ENCODE measurements at places on chromosomes 1 and 21.

- H3K27ac ChIP-seq, result no peak overlapping the region
- H3K36me3 ChIP-seq, result no peaks in the 10 kb centered on the region
- H3K4me1 ChIP-seq, result no peaks in the 10 kb centered on the region
Measured at GRCh38 chr1:84913555-84913892, 20.5 kb upstream of the LPAR3 start.

GRCh38 chr1:107975851-107976250 lies 10.9 kb upstream of the VAV3 start:
- H3K27ac ChIP-seq, result no peak overlapping the region
- no peak overlapping the region for H3K4me3 ChIP-seq
- H3K36me3 ChIP-seq, result no peaks in the 10 kb centered on the region
- H3K4me1 ChIP-seq, result no peaks in the 10 kb centered on the region
- H3K27me3 ChIP-seq, result no peaks in the 10 kb centered on the region

GRCh38 chr1:2553871-2554620 lies 2.1 kb upstream of the TNFRSF14 start:
- no peaks in the 10 kb centered on the region for H3K27me3 ChIP-seq
- H3K4me3 ChIP-seq, result no peak overlapping the region
- DNase-seq, result no peak

DNA sequence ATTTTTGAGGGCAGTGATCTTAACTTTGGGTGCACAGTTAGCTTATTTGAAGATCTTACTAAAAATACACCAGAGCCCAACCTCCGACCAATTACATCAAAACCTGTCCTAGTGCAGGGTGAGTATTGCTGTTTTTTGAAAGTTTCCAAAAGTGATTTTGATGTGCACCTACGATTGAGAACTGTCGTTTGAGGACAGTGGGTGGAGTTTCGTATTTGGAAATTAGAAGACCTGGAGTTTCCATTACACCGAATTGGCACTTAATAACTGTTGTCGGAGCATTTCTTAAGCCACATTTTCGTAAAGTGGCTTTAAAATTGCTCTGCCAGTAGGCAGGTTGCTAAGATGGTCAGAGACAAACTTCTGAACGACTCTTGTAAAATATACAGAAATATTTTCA lies 1.1 kb downstream of the SOD1 start:
- H3K4me1 ChIP-seq, result peaks cover 7% of the 10 kb centered on the region
- H3K4me3 ChIP-seq, result peak overlapping the region; percentile 80
- H3K27ac ChIP-seq, result peak overlapping the region; percentile 91
- H3K36me3 ChIP-seq, result no peaks in the 10 kb centered on the region

DNA sequence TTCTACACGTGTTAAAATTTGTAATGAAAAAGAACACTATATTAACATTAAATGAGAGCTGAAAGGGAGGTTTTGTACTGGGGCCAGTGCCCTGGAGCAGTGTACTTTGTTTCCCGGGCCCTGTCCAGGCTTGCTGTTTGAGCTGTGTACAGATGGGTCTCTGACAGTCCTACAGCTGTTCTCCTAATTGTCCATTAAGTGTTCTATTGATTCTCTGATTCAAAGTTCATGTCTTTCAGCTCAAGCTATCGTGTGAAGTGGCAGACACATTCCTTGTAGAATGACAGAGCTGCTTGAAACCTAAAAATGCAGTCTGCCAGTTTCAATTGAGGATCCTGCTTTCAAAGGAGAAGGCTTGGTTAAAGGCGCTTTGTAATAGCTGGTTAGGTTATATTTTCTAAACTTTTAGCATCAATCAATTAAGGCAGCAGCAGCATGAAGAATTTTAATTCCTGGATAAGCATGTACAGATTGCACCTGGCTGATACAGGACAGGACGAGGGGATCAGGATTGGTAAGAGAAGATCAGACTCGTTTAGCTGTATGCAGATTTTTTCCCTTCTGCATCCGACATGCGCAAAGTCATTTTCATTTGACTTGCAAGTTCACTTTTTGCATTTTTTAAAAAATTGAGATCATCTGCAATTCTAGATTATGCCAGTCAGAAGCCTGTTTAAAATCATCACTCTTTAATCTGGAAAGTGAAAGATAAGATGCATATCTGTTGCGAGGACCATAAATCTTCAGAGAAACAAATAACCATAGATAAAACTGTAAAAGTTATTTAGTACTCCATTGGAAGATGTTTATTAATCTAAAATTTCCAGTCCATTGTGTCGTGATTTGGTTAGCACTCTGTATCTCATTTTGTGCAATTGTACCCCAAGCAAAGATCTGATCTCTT lies 98.5 kb downstream of the ATG4C start:
- no peaks in the 10 kb centered on the region for H3K36me3 ChIP-seq
- no peak overlapping the region for H3K4me3 ChIP-seq
- H3K4me1 ChIP-seq, result no peaks in the 10 kb centered on the region
- H3K27ac ChIP-seq, result no peak overlapping the region
- no peaks in the 10 kb centered on the region for H3K27me3 ChIP-seq

GRCh38 chr1:85200463-85201339 lies at the start of gene SYDE2:
SYDE2 (minus strand) TSS chr1:85201016; CDS start chr1:85200996, 20 bp downstream.
- peak within 1 kb of the TSS; percentile 81 for H3K4me3 ChIP-seq
- H3K4me1 ChIP-seq, result no peaks in the 10 kb centered on the region
- peak; percentile 77 for DNase-seq
- no peaks in the 10 kb centered on the region for H3K27me3 ChIP-seq
- no peaks in the 10 kb centered on the region for H3K36me3 ChIP-seq

All from colonic mucosa (tissue), 4 donors.